ENCODE measurements at places on chromosomes 4 and X. TPM values are rescaled to one million over a fixed set of nuclear protein-coding genes. Genes with fewer than 3 reads are reported as not detected.

- H3K27me3 ChIP-seq: no peaks in the 10 kb centered on the region
- H3K4me1 ChIP-seq: no peaks in the 10 kb centered on the region
- no peak for DNase-seq
- no peaks in the 10 kb centered on the region for H3K36me3 ChIP-seq
Observed at GRCh38 chrX:108584617-108585211, 145.1 kb downstream of the COL4A5 start.

DNA sequence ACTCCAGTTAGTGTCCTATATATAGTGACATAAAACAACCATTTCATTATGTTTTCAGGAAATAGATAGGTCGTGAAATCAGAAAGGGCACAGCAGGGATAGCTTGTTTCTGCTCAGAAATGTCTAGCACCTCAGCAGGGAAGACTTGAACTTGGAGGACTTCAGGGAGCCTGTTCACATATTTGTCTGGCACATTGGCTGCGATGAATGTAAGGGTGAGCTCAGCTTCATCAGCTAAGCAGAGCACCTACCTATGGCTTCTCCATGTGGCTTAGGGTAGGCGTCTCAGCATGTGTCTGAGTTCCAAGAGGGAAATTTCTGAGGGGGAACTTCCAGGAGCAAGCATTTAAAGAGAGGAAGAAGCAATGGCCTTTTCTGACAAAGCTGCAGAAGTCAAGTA is 126.2 kb downstream of the PCDH10 start:
- no peaks in the 10 kb centered on the region for H3K27me3 ChIP-seq
- H3K4me1 ChIP-seq: no peaks in the 10 kb centered on the region
- no peak overlapping the region for H3K27ac ChIP-seq

The CCSER1 gene
- total RNA-seq: 0.20 TPM

DNA sequence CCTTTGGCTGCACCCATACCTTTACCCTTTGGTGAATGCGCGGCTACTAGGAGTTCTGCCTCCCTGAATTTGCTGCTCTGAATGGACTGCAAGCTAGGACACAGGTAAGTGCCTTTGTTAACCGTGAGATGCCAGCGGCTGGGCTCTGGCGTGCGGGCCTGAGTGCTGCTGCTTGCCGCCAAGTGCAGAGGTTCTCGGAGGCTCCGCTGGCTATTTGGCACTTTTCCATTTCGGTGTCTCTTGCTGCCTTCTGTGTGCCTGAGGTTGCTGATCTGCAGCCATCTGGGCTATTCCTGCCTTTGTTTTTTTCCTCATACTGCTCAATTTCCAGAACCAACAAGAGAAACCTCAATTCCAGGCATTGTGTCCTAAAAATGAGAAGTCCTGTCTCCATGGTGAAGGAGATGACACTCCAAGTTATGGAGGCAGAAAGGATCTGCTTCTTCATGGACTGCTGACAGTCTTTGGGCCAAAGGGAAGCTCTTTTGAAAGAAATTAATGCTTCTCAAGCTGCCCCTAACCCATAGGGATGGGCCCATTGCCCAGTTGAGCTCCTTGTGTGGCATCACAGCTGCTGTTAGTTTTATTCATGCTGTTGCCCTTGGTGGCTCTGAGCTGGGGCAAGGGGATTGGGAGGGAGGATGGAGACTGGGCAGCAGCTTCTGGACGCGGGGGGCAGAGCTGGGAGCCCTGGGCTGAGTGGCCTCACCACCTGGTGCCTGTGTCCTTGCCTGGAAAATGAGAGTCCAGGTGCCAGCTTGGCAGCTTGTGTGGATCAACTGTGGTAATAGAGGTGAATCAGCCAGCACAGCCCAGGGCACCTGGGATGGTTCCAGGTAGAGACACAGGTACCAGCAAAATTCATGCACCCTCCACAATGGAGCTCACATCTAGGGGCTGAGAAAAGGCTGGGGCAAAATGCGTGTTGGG is 3.8 kb upstream of the TBC1D14 start:
- H3K4me3 ChIP-seq: no peak overlapping the region
- H3K4me1 ChIP-seq: peaks cover 39% of the 10 kb centered on the region
- no peaks in the 10 kb centered on the region for H3K27me3 ChIP-seq
- DNase-seq: no peak
- no peak overlapping the region for H3K27ac ChIP-seq

- H3K27me3 ChIP-seq: no peaks in the 10 kb centered on the region
- H3K36me3 ChIP-seq: no peaks in the 10 kb centered on the region
- no peak overlapping the region for H3K4me3 ChIP-seq
- H3K4me1 ChIP-seq: peaks cover 4% of the 10 kb centered on the region
Observed at GRCh38 chr4:52617336-52618020, 41.6 kb downstream of the USP46 start.

DNA sequence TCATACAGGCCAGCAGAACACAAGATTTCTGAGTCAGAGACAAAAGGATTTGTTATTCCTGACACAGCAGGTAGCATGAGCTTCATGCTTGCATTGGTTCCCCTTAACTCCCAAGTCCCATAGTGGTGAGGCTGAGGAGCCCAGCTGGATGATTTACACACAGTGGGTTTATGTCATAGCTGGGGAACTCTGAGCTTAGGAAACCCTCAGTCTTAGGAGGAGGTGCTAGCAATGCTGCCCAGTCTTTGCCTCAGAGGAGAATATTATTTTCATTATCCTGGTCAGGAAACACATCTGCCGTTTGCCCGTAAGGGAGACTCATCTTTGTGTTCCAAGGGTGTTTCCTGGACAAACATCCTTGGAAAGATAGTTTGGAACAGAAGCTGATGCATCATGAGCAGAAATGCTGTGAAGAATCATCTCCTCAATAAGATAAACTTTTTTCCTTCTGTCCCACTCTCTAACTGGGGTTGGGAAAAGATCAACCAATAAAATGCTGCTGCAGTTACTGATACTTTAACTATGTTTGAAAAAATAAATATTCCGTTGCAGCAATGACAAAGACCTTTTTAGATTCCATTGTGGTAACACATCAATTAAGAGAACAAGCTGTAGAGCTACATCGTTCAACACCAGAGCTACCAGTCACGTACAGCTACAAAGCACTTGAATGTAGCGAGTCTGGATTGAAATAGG is 146.8 kb downstream of the DCLK2 start:
- no peaks in the 10 kb centered on the region for H3K4me1 ChIP-seq
- no peak overlapping the region for H3K27ac ChIP-seq
- no peaks in the 10 kb centered on the region for H3K27me3 ChIP-seq
- no peaks in the 10 kb centered on the region for H3K36me3 ChIP-seq
- DNase-seq: no peak

The TBC1D8B gene
- total RNA-seq: 0.17 TPM

- H3K36me3 ChIP-seq: no peaks in the 10 kb centered on the region
- no peaks in the 10 kb centered on the region for H3K27me3 ChIP-seq
- H3K4me3 ChIP-seq: no peak overlapping the region
- DNase-seq: no peak
- no peaks in the 10 kb centered on the region for H3K4me1 ChIP-seq
Observed at GRCh38 chrX:348461-349117, 30.0 kb upstream of the GTPBP6 start.

DNA sequence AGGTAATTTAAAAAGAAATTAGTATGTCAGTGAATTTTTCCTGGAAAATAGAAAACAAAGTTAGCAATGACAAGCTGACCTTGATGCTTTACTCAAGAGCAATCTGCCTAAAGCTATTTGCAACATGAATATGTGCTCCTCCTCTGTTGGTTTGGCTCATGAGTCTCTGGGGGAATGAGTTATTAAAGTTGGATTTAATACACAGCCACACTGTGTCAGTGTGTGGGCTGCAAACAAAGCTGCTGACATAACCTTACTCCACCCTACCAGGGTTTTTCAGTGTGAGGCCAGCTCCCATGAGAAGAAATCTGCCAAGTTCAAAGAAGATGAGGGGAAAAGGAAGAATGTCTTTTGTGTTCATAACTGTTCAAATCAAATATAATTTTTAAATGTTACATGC is 280.5 kb downstream of the TLL1 start:
- no peak overlapping the region for H3K27ac ChIP-seq
- H3K4me3 ChIP-seq: no peak overlapping the region
- no peak for DNase-seq
- no peaks in the 10 kb centered on the region for H3K27me3 ChIP-seq
- no peaks in the 10 kb centered on the region for H3K4me1 ChIP-seq

DNA sequence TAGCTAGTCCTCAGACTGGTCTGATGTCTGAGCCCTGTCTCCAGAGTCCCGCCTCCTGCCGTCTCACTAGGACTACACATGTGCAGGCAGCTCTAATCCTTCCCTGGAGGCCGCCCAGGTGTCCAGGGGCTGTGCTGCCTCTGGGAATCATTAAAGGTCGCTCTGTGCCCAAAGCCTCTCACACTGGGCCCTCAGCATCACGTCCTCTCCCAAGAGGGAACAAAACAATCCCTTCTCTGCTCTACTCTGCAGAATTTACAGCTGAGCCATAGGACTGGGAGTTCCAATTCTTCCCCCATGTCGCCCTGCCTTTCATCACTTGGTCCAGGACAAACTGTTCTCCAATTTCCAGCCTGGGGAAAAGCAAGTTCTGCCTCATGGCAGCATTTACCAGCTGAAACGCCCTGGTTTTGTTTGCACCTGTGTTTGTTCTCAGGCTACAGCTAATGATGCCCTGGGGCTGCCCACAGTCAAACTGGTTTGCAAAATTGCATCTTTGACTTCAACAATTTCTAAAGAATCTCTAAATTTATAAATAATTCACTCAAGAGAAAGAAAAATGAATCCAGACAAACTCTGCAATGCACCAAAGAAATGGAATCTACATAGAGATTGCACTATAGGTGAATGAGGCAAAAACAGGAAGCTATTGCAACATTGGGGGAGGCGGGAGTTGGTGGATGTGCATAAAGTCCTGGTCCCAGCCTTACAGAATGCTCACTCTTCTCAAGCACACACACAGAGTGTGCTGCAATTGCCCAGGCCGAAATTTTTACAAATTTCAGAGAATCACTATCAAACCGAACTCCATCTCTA is 7.2 kb upstream of the MRFAP1 start:
- H3K4me3 ChIP-seq: no peak overlapping the region
- H3K4me1 ChIP-seq: no peaks in the 10 kb centered on the region
- H3K36me3 ChIP-seq: no peaks in the 10 kb centered on the region
- no peak for DNase-seq
- H3K27ac ChIP-seq: no peak overlapping the region

The TMEM271 gene
- not detected for total RNA-seq

DNA sequence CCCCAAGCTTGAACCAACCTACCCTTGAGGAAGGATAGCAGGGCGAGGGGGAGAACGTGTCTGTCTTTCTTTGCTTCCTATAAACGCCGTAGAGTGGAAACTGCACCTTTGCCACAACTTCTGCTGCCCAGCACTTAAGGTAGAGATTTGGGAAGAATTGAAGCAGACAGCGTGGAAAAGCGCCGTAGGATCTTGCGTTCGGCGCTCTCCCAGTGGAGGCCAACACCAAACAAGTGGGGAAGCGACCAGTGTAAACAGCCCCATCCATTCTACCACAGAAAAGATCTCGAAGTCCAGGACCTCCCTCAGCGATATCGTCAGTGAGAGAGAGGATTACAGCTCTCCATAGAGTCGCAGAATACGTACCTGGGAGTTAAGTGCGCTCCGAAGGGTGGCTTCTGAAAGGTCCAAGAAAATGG is 3.9 kb upstream of the NKX6-1 start:
- H3K27me3 ChIP-seq: peaks cover 45% of the 10 kb centered on the region
- H3K4me3 ChIP-seq: no peak overlapping the region
- DNase-seq: no peak
- no peak overlapping the region for H3K27ac ChIP-seq

The NEIL3 gene
- total RNA-seq: 5.0 TPM

The SCRG1 gene
- not detected for total RNA-seq

DNA sequence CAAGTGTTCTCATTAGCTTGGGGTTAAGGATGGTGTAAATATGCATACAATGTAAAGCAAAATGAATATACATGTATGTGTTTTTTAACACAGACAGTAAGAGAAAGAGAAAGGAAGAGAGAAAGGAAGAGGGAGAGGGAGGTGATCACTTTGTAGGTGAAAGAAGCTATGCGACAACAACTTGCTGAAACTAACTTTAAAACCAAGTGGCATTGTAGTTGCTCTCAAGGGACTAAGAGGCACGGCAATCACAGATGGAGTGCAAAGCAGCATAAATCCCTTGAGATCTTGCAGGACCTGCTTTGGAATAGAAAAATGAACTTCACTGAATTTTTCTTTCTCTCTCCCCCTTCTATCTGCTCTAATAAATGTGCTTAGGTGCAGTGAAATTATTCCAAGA is 1665.0 kb upstream of the TENM3 start:
- no peaks in the 10 kb centered on the region for H3K4me1 ChIP-seq
- no peak for DNase-seq
- H3K27ac ChIP-seq: no peak overlapping the region
- H3K4me3 ChIP-seq: no peak overlapping the region
- no peaks in the 10 kb centered on the region for H3K36me3 ChIP-seq

DNA sequence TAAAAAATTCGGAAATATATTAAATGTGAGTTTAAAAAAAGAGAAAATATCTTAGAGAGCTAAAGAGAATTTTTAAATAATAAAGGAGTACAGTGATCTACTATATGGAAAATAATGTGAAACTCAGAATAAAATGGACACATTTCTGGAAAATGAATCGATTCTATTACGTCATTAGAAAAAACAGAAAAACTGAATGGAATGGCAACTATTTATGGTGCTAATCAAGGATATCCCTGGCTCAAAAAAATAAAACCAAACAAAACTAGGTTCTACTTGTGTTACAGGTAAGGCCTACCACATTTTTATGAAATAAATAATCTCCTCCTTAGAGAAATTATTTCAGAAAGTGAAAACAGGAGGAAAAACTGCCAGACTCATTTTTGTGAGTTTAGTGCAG is 5.5 kb upstream of the SLC7A11 start:
- no peaks in the 10 kb centered on the region for H3K27me3 ChIP-seq
- H3K4me3 ChIP-seq: no peak overlapping the region
- no peaks in the 10 kb centered on the region for H3K4me1 ChIP-seq
- H3K27ac ChIP-seq: no peak overlapping the region
- DNase-seq: no peak

- H3K36me3 ChIP-seq: no peaks in the 10 kb centered on the region
- H3K4me3 ChIP-seq: no peak overlapping the region
- H3K27ac ChIP-seq: no peak overlapping the region
- H3K27me3 ChIP-seq: peaks cover 32% of the 10 kb centered on the region
Observed at GRCh38 chr4:13498469-13498868, 14.3 kb upstream of the RAB28 start.

DNA sequence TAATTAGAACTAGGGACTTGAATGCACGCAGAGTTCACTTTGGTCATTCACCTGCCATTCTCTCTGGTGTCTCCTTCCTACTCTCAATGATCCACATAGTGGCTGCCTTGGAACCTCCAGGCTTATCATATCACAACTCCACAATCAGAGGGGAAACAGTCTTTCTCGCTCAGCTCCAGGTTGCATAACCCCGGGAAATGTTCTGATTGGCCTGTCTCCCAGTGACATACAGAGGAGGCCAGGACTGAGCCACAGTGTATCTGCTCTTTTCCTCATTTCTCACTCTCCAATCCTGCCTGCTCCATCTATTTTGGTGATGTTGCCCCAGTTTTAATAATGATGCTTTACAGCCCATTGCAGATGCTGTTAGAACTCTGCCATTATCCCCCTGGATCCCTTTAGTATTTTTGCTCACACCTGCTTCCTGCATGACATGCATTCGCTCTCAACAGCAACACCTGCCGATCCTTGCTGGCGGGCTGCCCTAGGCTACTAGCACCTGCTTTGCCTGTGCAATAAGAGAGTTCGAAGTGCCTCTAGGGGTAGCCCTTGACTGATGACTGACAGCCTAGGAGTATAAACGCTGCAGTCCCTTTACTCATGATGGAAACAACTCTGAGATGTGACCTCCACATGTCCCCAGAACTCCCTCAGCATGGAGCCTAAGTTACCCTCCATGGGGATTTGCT is 211.3 kb upstream of the RPS6KA3 start:
- H3K27ac ChIP-seq: no peak overlapping the region
- no peaks in the 10 kb centered on the region for H3K27me3 ChIP-seq
- no peaks in the 10 kb centered on the region for H3K36me3 ChIP-seq

The SRPK3 gene
- total RNA-seq: not detected
